ENCODE measurements at places on chromosomes 5 and 9.

GRCh38 chr9:17810317-17810716, 231.5 kb downstream of the SH3GL2 start:
- no peaks in the 10 kb centered on the region for H3K4me1 ChIP-seq
- no peaks in the 10 kb centered on the region for H3K36me3 ChIP-seq
- no peak overlapping the region for H3K4me3 ChIP-seq

GRCh38 chr5:157479166-157479565, 19.2 kb downstream of the NIPAL4 start:
- DNase-seq = no peak
- H3K36me3 ChIP-seq = no peaks in the 10 kb centered on the region
- H3K4me3 ChIP-seq = no peak overlapping the region
- H3K27ac ChIP-seq = no peak overlapping the region
- H3K27me3 ChIP-seq = no peaks in the 10 kb centered on the region

- no peak overlapping the region for H3K4me3 ChIP-seq
- no peaks in the 10 kb centered on the region for H3K27me3 ChIP-seq
- H3K27ac ChIP-seq = no peak overlapping the region
These were observed 36.3 kb downstream of the GOLM1 start for GRCh38 chr9:86062845-86063693.

GRCh38 chr9:134319306-134320125, 6.7 kb upstream of the RXRA start:
- no peak overlapping the region for H3K27ac ChIP-seq
- peaks cover 28% of the 10 kb centered on the region for H3K4me1 ChIP-seq
- DNase-seq = no peak
- H3K27me3 ChIP-seq = no peaks in the 10 kb centered on the region

DNA sequence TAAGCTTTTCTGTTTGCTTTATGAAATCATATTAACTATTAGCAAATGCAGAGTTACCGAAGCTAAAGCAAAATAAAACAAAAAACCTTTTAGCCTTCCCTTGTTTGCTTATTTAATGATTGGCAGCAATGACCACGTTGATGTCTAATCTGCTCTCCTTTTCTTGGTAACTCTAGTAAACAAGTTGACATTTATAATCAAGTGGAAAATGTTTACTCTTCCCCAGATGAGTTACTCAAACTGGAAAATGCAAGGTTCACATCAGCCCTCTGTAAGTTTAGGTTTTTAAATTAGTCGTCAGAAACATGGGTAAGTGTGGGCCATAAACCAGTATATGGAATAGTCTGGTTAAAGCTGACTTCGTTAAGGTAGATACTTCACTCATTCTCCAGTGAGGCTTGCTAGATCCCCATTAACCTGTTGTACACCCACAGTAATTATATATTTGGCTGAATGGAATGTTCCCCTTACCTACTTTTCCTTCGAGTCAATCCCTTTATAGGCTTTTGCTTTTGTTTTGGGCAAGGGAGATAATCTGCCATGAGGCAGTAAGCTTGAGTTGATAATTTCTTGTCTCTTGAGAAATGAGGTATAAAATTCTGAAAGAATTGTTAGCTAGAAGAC, 100.9 kb downstream of the GDNF start:
- H3K36me3 ChIP-seq = no peaks in the 10 kb centered on the region
- peaks cover 35% of the 10 kb centered on the region for H3K4me1 ChIP-seq
- H3K27ac ChIP-seq = peak overlapping the region; percentile 7
- H3K27me3 ChIP-seq = no peaks in the 10 kb centered on the region

- no peaks in the 10 kb centered on the region for H3K4me1 ChIP-seq
- H3K27ac ChIP-seq = no peak overlapping the region
- H3K4me3 ChIP-seq = no peak overlapping the region
- no peaks in the 10 kb centered on the region for H3K36me3 ChIP-seq
- H3K27me3 ChIP-seq = no peaks in the 10 kb centered on the region
These were observed 41.8 kb downstream of the NUP214 start for GRCh38 chr9:131167146-131167692.

DNA sequence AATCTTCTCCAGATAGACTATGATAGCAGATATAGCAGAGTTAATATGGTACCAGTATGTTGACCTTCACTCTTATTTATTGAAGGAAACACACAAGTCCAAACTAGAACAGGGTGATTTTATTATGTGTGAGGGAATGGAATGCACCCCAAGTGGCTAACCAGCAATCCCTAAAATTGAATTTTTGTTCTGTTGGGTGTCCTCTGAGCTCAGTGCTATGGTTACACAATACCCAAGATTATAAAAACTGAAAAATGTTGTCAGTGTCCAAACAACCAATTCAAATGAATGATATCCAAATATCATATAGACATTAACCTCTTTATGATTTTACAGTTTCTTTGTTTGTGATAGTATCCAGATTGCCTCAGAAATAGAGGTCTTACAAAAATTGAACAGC, 60.9 kb downstream of the NNT start:
- no peaks in the 10 kb centered on the region for H3K36me3 ChIP-seq
- no peak overlapping the region for H3K4me3 ChIP-seq
- H3K4me1 ChIP-seq = no peaks in the 10 kb centered on the region
- no peak for DNase-seq
- no peak overlapping the region for H3K27ac ChIP-seq

DNA sequence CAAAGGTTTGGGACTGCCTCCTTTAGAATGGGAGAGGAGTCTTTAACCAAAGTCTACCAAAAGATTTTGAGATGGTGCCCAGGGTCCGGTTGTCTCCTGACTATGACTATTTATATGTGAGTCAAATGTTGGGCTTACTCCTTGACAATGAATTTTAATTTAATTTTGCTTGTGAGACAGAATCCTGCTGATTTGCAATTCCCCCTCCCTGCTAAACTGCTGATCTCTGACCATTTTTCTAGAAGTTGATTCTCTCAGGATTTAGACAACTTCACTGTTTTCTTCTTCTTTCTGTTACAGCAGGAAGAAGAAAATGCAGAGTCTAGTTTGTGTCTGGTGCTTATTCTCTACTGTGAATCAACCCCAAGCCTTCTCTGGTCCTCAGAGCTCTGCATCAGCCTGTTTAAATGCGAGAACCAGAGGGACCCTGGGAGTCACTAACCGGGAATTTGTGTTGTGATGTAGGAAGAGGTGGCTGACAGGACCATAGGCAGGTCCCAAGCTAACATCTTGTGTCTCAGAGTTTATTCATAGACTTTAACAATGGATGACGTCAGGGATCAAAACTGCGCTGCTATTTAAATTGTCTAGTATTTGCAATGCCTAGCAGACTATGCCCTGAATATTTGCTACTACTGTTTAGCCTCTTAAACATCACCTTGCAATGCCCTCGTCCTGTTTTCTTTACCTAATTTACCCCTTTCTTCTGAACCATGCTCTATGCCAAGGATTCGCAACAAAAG, 124.0 kb upstream of the TAF11L2 start:
- DNase-seq = no peak
- H3K27me3 ChIP-seq = no peaks in the 10 kb centered on the region
- H3K4me3 ChIP-seq = no peak overlapping the region
- no peak overlapping the region for H3K27ac ChIP-seq
- H3K4me1 ChIP-seq = no peaks in the 10 kb centered on the region

DNA sequence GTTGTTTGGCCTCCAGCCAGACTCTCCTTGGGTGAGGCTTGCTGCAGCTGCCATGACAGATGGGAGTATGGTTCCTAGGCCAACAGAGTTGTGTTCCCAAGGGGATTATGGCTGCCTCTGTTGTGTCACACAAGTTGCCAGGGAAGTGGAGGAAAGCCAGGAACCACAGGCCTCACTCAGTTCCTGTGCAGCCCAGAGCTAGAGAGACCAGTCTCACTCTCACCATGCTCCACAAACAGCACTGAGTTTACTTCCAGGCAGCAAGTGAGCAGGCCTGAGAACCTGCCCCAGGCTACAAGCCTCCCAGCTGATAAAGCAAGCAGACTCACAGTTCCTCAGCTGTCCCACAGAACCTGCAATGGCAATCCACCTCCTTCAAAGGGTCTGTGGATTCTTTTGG, 273.6 kb upstream of the TAS2R1 start:
- H3K27ac ChIP-seq = no peak overlapping the region
- no peaks in the 10 kb centered on the region for H3K27me3 ChIP-seq
- DNase-seq = no peak
- H3K36me3 ChIP-seq = no peaks in the 10 kb centered on the region

- no peak overlapping the region for H3K27ac ChIP-seq
- H3K4me3 ChIP-seq = no peak overlapping the region
- DNase-seq = no peak
- H3K27me3 ChIP-seq = no peaks in the 10 kb centered on the region
These were observed 37.6 kb upstream of the CAVIN4 start for GRCh38 chr9:100540327-100540726.

GRCh38 chr9:37373621-37374020, 48.9 kb upstream of the GRHPR start:
- no peak for DNase-seq
- H3K27me3 ChIP-seq = no peaks in the 10 kb centered on the region
- H3K36me3 ChIP-seq = no peaks in the 10 kb centered on the region

GRCh38 chr9:65449423-65449822, 164.4 kb upstream of the FOXD4L5 start:
- no peak overlapping the region for H3K4me3 ChIP-seq
- no peak overlapping the region for H3K27ac ChIP-seq
- no peaks in the 10 kb centered on the region for H3K4me1 ChIP-seq
- no peaks in the 10 kb centered on the region for H3K27me3 ChIP-seq

GRCh38 chr5:158154226-158155005, 295.5 kb upstream of the CLINT1 start:
- H3K27me3 ChIP-seq = no peaks in the 10 kb centered on the region
- peaks cover 14% of the 10 kb centered on the region for H3K4me1 ChIP-seq
- no peak overlapping the region for H3K27ac ChIP-seq
- DNase-seq = no peak

DNA sequence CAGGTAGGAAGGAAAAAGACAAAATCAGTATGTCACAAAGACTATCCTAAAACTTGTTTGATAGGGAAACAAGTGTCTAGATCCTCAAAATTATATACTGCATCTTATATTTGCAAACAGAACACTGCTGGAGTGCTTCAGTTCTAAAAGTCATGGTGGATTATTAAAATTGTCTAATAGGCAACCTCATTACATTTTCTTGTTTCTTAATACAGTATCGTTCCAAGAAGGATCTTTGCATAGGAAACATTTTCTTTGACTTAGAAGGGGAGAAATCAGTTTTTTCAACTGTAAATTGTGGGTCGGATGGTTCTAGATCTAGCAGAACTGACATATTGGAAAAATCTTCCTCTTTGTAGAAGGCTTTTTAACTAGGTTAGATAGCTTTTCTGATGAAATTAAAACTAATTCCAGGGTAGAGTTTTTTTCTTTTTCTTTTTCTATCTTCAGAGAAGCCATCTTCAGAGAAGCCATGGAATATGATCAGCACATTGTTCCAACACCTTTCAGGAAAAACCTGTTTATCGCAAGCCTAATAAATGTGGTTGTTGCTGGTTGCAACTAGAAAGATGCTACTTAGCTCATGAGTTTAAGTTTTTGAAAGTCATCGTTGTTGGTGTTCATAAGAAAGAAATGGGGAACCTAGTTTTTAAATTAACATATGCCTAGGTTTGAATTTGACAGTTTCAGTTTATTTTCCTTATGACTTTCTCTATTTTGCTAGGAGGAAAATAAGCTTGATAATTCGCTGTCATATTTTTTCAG, 7.4 kb downstream of the CPEB4 start:
- DNase-seq = no peak
- no peaks in the 10 kb centered on the region for H3K36me3 ChIP-seq
- H3K27me3 ChIP-seq = no peaks in the 10 kb centered on the region
- no peak overlapping the region for H3K4me3 ChIP-seq

- H3K36me3 ChIP-seq = no peaks in the 10 kb centered on the region
- H3K4me1 ChIP-seq = no peaks in the 10 kb centered on the region
- H3K27me3 ChIP-seq = no peaks in the 10 kb centered on the region
- H3K4me3 ChIP-seq = no peak overlapping the region
These were observed 1740.1 kb upstream of the WWC1 start for GRCh38 chr5:166551384-166551783.

Data from vagina (tissue), 2 donors.